ENCODE measurements at places on chromosomes 13 and 19. TPM values are rescaled to one million over a fixed set of nuclear protein-coding genes. Genes with fewer than 3 reads are reported as not detected.

The MAMSTR gene
- total RNA-seq: 1.3 TPM

The SOX21 gene
- 4.1 TPM for total RNA-seq

The ZNF667 gene
- 35.1 TPM for total RNA-seq

The ZNF20 gene
- 10.0 TPM for total RNA-seq
